ENCODE measurements at places on chromosomes 2 and 18.
A peak's percentile ranks its signal among the peaks of the same experiment; 100 is the strongest.

- no peak for DNase-seq
These were observed 18.4 kb downstream of the SH2D6 start for GRCh38 chr2:85436836-85437487.

GRCh38 chr2:216415541-216415940 is 3.3 kb downstream of the SMARCAL1 start:
- DNase-seq = no peak

GRCh38 chr2:135844301-135844895 is 7.4 kb upstream of the LCT start:
- DNase-seq = no peak

DNA sequence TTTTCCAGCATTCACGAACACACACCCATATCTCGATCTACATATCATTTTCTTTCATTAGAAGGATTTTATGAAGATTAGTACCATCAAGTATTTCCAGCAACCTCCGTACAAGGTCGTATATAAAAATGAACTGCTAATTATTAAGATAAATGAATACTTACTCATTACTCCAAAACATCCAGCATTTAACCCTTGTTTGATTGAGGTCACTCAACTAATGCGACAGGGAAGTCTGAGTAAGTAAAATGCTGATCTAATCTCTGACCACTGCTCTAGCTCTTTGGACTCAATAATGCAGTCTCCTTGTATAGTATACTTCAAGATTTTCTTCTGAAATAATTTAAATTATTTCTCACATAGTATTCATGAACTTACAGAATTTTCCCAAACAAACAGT is 2.0 kb downstream of the ABHD3 start:
- no peak for DNase-seq

DNA sequence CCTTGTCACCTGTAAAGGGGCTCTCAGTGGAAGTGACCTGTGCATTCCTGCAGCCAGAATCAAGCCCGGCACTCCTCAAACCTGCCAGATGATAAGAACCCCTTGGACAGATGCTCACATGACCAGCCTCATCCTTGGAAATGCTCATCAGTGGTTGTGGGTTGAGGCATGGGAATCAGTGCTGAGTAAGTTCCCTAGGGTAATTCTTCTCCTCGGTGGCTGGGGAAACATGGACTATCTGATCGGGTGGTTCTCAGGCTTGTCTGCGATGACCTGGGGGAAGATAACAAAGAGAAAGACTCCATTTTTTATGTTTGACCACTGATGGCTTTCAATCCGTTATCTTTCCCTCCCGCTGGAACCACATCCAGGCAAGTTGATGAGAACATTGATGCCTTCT is 84.0 kb downstream of the SPP2 start:
- no peak for DNase-seq

DNA sequence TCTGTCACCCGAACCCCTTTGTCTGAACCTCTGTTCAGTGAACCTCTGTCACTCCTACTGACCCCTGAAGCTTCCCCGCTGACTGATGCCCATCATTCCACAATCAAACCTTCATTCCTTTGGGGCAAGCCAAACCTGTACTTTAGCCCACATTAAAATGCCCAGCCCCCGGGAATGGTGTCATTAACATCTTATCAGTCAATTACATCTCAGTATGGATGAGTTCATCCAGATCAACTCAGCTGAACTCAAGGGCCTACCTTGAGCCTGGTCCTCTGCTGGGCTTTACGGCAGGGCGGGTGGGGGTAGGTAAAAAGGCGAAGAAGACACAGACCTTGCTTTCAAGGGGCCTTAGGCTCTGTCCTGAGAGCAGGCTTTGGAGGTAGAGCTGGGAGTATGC is 154.4 kb upstream of the SMAD2 start:
- no peak for DNase-seq

GRCh38 chr2:239805414-239805813 is 219.7 kb downstream of the NDUFA10 start:
- DNase-seq = no peak

GRCh38 chr2:171723716-171724683 is 36.7 kb downstream of the DYNC1I2 start:
- DNase-seq = no peak

DNA sequence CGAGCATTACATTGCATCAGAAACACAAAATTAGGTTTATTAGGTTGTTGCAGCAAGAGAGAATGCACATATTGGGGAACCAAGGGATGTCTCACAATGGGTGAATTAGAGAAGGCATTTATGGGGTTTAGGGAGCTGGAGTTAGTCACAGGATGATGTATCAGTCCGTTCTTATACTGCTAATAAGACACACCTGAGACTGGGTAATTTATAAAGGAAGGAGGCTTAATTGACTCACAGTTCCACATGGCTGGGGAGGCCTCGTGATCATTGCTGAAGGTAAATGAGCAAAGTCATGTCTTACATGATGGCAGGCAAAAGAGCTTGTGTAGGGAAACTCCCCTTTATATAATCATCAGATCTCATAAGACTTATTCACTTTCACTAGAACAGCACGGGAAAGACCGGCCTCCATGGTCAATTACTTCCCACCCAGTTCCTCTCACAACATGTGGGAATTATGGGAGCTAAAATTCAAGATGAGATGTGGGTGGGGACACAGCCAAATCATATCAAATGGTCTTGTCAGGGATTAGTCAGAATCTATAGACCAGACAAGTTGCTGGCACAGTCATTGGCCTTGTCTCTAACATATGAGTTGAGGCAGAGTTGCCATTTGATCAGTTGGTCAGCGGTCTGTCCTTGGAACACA is 61.9 kb upstream of the RBMS1 start:
- DNase-seq = no peak

GRCh38 chr2:52220393-52220792 is 1188.5 kb upstream of the NRXN1 start:
- DNase-seq = no peak

- no peak for DNase-seq
These were observed 63.4 kb downstream of the NCKAP5 start for GRCh38 chr2:133504566-133505505.

- DNase-seq = no peak
These were observed 397.8 kb downstream of the GALR1 start for GRCh38 chr18:77647472-77647871.

- no peak for DNase-seq
These were observed 511.0 kb upstream of the CDH7 start for GRCh38 chr18:65239787-65240186.

DNA sequence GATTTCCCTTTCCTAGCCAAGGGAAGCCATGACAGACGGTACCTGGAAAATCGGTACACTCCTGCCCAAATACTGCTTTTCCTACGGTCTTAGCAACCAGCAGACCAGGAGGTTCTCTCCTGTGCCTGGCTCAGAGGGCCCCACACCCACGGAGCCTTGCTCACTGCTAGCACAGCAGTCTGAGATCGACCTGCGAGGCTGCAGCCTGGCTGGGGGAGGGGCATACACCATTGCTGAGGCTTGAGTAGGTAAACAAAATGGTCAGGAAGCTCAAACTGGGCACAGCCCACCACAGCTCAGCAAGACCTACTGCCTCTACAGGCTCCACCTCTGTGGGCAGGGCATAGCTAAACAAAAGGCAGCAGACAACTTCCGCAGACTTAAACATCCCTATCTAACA is 6.8 kb upstream of the CD207 start:
- DNase-seq = no peak

- DNase-seq = no peak
These were observed 504.7 kb downstream of the ERBB4 start for GRCh38 chr2:212033888-212034287.

- no peak for DNase-seq
These were observed 167.6 kb downstream of the LNPK start for GRCh38 chr2:175834477-175834876.

- no peak for DNase-seq
These were observed 24.0 kb upstream of the GALNT5 start for GRCh38 chr2:157233506-157233905.

- no peak for DNase-seq
These were observed 550.7 kb downstream of the RIT2 start for GRCh38 chr18:42564761-42565160.

DNA sequence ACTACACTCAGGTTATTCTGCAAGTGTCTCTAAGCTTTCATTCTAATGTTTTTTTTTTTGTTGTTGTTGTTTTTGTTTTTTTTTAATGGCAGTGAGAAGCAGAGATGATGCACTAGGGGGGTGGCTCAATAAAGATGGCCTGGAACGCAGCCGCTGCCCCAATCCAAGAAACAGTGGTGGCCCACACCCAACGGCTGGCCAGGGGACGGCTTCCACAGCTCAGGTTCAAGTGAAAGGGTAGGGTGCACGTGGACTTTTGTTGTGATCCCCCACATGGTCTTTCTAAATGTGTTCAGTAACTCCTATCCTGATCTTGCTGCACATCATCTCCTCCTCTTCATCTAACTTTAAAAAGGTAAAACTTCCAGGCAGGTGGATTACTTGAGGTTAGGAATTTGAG is 190.1 kb downstream of the NDUFA10 start:
- DNase-seq = no peak

DNA sequence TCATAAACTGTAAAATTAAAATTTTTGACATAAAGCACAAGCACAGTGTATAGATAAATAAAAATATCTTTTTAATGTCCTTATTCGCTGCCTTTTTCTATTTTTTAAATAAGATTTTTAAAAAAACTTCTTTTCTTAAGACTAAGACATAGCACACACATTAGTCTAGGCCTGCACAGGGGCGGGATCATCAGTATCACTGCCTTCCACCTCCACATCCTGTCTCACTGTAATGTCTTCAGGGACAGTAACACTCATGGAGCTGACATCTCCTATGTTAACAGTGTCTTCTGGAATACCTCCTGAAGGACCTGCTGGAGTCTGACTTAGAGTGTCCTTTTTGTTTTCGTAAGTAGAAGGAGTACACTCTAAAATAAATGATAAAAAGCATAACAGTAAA is 33.0 kb downstream of the VAPA start:
- DNase-seq = no peak

GRCh38 chr2:44949329-44950151 is 8.0 kb downstream of the SIX3 start:
- DNase-seq = no peak

DNA sequence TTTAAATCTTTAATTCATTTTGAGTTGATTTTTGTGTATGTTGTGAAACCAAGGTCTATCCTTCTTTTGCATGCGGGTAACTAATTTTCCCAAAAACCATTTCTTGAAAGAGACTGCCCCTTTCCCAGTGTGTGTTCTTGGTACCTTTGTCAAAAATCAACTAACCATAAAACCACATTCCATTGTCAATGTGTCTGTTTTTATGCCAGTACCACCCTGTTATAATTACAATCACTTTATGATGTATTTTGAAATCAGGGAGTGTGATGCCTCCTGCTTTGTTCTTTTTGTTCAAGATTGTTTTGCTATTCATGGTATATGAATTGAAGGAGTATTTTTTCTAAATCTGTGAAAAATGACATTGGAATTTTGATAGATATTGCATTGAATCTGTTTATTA is 689.6 kb downstream of the TSN start:
- no peak for DNase-seq

DNA sequence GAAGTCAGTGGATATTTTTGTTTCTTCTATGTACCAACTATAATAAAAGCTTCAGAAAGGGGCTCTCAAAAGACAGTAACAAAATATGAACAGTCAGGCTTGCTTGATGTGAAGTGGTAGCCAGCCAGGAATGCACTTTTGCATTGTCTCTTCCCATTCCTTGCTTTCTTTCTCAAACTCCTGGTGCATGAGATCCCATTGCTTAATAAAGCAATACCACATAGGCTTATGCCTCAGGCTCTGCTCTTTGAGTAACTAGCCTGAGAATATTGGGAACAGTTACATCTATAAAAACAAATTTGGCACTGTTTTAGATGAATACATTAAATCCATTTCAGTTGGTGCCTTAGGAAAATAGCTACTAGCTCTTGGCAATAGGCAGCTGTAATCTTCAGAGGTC is 62.6 kb upstream of the ST6GAL2 start:
- DNase-seq = no peak

DNA sequence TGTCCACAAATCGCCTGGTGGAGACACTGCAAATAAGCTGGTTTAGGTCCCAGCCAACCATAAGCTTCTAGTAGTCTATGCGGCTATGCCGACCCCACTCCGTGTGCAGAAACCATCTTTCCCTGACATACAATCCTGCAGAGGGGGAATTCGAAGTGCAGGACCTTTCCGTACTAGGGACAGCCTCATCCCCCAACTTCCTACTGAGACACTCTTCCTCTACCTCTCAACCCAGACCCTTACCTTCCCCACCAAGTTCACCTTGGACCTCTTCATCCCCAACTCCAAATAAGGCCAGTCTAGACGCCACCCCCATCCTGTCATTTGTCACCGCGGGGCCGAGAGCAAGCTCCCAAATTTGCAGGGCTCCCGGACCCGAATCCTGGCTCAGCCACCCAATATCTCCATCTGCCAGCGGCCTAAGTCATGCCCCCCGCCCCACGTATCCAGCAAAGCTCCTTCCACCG is 496 bp downstream of the SUCLG1 start:
- peak; percentile 23 for DNase-seq

- DNase-seq = no peak
These were observed 51.7 kb downstream of the COX7A2L start for GRCh38 chr2:42309366-42309765.

DNA sequence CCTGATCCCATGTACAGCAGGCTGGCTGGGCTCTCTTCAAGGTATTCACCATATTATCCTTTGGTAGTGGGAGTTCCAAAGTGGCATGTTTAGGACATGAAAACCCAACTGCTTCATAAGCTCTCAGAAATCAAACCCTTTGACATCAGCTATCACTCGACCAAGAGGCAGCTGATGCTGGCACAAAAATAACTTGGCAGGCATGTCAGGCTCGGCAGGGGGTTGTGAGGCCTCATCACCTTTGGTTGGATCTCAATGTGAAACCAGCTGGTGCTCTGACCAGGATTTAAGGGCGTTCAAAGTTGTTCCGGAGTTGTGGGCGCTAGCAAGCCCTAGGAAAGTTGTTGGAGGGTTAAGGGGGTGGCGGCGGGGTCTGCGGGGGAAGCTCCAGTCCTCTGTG is 171.9 kb downstream of the FHOD3 start:
- DNase-seq = no peak

- no peak for DNase-seq
These were observed 15.2 kb downstream of the BCL2L11 start for GRCh38 chr2:111135910-111136297.

DNA sequence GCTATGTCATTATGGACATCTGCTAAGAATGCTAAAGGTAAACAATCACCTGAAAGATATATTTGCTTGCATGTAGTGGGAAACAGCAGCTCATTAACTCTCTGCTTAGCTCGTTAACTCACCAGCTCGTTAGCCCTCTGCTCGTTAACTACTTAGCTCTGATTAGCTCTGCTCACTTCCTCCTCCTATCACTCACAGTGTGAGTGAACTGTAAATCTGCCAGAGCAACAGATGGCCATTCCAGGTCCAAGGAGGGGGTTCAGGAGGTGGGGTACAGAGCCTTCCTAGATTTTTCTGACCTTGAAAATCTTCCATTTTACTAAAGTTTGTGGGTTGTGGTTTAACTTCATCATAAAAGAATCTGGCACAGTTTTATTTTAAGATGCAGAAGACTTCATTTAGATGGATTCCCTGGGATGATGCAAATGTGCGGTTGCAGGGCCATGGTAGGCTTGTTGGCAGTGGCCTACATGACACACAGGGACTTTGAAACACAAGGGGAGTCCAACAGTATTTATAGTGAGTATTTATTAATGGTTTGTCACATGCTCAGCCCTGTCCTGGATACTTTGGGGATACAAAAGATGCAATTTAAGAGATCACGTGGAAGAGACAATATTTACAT is 1633.7 kb upstream of the CELF4 start:
- no peak for DNase-seq

GRCh38 chr2:29966266-29966665 is 44.9 kb upstream of the ALK start:
- no peak for DNase-seq

- no peak for DNase-seq
These were observed 9.9 kb downstream of the OR6B3 start for GRCh38 chr2:240043279-240043989.

- DNase-seq = no peak
These were observed 63.3 kb upstream of the EFEMP1 start for GRCh38 chr2:55986700-55987440.
